ENCODE measurements at places on chromosomes 4 and X.

DNA sequence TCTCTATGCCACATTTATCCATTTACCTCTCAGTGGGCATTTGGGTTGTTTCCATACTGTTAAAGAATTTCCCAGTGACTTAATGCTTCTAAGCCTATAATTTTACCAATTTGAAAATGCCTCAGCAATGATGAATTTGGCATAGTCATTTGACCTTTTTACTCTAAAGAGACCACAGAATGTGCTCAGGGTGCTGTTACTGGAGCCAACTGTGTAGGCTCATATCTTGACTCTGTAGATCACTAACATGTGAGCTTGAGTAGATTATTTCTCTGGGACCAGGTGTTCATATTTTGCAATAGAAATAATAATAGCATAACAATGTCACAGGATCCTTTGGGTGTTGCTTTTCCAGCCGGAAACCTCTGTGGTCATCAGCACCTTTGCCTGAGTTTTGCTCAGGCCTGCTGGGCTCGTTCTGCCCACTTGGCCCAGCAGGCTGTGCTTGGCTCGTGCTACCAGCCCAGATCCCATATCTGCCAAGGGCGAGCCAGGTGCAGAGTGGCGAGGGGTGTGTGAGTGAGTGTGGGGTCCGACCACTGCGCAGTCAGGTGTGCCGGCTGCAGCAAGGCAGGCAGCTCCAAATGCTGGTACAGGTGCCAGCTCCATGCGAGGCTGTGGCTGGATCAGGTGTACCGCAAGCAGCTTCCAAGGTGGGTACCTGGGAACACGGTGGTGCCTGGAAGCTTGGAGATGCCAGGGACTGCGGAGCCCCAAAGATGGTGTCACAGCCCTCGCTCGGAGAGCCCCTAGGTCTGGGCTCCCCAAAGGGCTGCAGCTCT, 70.6 kb upstream of the ANK2 start:
- peak; percentile 4 for DNase-seq

DNA sequence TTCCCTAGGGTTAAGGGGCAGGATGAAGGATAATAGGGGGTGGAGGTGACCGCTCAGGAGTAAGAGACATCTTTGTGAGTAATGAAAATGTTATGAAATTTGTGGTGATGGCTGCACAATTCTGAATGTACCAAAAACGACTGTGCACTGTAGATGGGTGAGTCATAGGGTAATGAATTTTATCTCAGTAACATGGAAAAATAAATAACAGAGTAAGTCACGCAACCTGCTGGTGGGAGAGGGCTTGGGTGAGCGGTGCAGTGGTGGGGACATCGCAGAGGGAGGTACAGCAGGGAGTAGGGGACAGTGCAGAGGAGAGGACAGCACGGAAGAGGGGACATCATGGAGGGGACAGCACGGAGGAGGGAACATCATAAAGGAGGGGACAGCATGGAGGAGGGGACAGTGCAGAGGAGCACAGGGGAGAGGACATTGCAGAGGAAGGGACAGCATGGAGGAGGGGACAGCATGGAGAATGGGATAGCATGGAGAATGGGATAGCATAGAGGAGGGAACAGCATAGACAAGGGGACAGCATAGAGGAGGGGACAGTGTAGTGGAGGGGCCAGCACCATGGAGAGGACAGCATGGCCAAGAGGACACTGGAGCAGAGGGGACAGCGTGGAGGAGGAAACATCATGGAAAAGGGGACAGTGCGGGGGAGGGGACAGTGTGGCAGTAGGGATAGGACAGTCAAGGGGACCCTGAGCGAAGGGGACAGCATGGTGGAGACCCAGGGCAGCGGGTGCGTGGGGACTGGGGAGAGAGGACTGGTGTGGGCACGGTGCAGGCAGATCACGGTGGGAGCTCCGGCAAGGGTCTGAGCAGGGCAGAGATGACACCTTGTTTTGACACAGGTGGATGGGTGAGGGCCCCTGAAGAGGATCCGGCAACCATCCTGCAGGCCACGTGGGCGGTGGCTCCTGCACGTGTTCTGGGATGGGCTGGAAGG, 68.5 kb upstream of the MXD4 start:
- peak; percentile 55 for DNase-seq

- DNase-seq = no peak
Measured at GRCh38 chr4:60884587-60884986, 315.5 kb upstream of the ADGRL3 start.

- DNase-seq = no peak
Measured at GRCh38 chr4:1459081-1459721, 53.0 kb upstream of the NKX1-1 start.

DNA sequence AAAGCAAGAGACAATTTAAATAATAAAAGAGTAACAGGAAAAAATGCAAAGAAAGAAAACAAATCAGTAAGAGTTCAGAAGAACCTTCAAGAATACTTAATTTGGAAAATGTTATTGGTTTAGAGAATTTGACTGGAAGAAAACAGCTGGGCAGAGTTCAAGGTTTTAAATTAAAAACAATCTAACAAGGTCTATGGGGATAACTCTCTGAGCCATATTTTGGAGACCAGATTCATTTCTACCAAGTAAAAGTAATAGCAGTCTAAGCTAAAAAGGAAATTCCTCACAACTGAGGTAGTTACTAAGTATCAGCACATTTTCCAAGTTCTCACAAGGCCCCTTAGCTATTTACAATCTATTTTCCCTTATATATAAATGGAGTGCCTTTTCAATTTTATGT, 82.4 kb upstream of the TFDP3 start:
- DNase-seq = no peak

- no peak for DNase-seq
Measured at GRCh38 chrX:69535661-69536060, 31.5 kb downstream of the NALF2 start.

GRCh38 chrX:32153585-32153984, 1057.8 kb downstream of the DMD start:
- no peak for DNase-seq

DNA sequence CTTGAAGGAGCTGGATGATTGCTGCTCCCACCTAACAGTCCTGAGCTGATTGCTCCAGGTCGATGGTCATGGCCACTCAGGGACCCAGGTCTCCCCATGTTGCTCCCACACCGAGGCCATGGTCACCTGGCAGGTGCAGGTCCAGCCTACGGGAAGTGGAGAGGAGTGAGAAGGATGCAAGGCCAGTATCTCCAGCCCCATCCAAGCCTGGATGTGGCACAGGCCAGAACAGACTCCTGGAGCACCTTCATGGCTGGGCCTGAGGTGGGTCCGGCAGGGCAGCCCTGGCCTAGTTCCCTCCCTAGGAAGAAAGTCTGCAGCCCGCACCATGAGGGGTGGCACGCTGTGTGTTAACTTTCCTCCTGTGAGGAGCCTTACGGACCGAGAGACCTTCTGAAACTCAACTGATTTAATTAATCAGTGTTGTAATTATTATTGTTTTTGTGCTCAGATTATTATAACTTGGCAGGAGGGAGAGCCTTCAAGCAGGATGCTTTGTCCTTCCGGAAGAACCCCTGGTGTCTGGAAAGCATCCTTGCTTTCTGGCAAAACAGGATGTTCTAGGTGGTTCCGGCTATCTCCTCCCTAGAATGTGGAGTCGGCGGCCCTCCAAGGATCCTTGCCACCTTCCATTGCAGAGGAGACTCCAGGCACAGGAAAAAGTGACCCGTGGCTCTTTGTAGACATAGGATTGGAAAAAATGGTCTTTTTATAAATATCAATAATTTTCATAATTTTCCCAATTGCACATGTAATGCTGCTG, 92.3 kb upstream of the ADRA2C start:
- no peak for DNase-seq

DNA sequence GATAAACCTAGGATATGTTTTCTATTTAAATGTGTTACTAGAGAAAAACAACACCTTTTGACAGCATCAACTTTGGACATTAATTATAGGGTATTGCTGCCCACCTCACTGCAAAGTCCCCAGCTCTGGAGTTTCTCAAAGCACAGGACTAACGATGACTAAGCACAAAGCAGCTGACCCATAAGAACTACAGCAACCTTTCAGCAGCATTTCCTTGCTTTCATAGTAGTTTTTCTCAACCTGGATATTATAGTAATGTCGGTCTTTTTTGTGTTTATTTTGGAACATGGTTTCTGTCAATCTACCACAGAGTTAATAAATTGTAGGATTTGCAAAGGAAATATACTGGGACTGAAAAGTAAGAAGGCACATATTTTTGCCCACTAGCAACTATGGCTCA, 21.5 kb downstream of the HHIP start:
- DNase-seq = peak; percentile 90

GRCh38 chr4:53497487-53498244, 93.6 kb downstream of the LNX1 start:
- DNase-seq = peak; percentile 73

DNA sequence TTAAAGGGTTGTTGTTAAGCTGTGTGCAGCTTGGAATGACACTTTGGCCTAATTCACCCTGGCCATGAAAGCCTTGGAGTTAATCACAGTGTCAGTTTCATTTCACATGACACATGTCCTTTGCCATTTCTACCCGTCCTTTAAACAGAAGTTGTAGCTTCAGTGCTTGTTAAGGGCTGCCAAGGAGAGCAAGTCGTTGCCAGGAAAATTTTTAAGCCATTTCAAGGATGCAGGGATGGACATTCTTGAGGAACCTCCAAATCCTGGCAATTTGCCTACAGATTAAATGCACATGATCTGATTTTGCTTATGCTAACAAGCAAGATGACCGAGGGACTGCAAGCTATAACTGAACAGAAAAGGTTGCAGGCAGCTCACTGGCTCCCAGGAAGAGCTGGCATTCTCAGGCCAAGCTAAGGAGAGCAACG, 40.5 kb downstream of the SETD7 start:
- DNase-seq = no peak
